ENCODE measurements at places on chromosomes 2 and 18.

DNA sequence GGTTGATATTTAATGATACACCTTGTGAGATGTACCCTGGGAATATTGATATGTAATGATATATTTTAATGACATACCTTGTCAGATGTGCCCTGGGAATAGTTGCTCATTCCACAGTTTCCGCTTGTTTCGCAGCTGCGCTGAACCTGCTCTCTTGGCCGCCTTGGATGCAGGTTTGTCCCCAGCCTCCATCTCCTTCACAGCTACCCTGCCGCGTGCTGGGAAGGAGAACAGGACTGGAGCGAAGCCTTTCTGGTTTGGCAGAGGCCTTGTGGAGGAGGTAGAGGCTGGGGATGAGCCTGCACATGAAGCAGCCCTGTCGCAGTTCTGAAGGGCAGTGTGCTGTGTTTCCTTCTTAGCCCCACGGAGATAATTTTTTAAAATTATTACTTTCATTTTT, 14.6 kb downstream of the ATG4B start:
- no peak for DNase-seq

GRCh38 chr2:145344076-145344724, 824.3 kb upstream of the ZEB2 start:
- DNase-seq = no peak

DNA sequence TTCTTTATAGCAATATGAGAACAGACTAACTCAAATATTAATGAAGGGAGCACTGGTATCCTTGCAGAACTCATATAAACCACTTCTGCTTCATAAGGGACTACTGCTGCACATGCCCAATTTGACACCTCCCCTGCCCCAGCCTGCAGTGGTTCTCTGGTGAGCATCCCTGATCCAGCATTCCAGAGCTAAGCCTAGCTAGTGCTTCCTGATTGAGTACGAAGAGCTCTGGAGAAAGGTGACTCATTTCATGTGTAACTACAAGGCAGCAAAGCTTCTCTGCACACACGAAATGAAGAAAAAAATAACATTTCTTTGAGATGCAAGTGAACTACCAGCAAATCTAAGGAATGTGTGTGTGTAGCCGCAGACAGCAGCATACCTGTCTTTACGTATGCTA, 22.8 kb upstream of the ADNP2 start:
- DNase-seq = no peak

GRCh38 chr2:218897394-218898108, 16.9 kb downstream of the WNT10A start:
- no peak for DNase-seq

GRCh38 chr2:168053676-168054075, 193.7 kb downstream of the STK39 start:
- DNase-seq = no peak

DNA sequence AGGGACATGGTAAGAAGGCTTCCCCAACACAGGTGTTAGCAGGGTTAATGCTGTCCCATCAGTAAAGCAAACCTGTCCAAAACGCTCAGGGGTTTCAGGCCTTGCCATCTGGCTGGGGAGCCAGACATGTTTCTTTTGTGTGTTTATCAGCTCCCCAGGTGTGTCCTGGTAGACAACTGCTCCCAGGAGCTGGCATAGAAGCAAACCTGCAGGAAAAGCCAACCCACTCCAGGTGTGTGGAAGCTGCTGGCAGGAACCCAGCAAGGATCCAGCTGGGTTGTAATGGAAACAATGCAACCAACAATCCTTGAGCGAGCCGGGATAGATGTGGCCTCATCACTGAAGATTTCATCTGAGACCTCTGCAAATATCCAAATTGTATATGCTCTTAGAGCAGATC, 123.1 kb downstream of the RAB3GAP1 start:
- DNase-seq = no peak

DNA sequence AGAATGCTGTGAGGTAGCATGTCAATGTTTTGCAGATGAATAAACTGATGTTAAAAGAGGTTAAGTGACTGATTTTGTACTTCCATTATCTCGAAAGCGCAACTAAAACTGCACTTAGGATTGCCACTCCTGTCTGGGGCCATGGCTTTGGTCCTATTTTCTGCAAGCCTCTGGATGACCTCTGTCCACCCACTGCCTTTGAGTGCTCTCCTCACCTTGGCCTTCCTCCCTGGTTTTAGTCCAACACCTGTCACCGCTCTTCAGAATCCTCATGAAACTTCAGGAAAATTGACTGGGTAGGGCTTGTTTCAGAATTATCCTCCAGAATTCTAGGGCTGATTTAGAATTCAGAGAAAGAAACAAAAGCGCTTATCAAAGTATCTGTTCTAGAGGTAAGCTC, 51.1 kb upstream of the HNMT start:
- no peak for DNase-seq

- DNase-seq = no peak
Observed at GRCh38 chr2:145739681-145740080, 1219.8 kb upstream of the ZEB2 start.

DNA sequence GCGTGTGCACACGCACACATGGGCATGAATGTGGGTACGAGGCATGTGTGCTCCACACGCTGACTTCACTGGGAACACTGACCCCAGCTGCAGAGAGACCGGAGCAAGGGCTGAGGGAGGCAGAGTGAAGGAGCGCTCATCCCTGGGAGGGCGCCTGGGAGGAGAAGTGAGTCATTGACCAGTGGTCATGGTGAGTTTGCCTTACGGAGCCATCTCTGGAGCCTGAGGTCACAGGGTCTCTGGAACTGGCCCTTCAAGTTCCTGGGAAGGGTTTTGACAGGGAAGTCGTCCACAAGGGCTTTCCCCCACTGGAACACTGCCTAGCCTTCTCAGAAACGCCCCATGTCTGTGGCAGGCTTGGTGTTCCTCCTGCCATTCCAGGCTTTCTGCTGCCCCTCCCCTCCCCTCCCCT, 14.3 kb upstream of the TMEM185B start:
- DNase-seq = peak; percentile 63

GRCh38 chr18:48023334-48024008, 93.0 kb upstream of the SMAD2 start:
- peak; percentile 63 for DNase-seq

- DNase-seq = peak; percentile 60
Observed at GRCh38 chr18:44149706-44150105, 531.0 kb upstream of the SETBP1 start.

DNA sequence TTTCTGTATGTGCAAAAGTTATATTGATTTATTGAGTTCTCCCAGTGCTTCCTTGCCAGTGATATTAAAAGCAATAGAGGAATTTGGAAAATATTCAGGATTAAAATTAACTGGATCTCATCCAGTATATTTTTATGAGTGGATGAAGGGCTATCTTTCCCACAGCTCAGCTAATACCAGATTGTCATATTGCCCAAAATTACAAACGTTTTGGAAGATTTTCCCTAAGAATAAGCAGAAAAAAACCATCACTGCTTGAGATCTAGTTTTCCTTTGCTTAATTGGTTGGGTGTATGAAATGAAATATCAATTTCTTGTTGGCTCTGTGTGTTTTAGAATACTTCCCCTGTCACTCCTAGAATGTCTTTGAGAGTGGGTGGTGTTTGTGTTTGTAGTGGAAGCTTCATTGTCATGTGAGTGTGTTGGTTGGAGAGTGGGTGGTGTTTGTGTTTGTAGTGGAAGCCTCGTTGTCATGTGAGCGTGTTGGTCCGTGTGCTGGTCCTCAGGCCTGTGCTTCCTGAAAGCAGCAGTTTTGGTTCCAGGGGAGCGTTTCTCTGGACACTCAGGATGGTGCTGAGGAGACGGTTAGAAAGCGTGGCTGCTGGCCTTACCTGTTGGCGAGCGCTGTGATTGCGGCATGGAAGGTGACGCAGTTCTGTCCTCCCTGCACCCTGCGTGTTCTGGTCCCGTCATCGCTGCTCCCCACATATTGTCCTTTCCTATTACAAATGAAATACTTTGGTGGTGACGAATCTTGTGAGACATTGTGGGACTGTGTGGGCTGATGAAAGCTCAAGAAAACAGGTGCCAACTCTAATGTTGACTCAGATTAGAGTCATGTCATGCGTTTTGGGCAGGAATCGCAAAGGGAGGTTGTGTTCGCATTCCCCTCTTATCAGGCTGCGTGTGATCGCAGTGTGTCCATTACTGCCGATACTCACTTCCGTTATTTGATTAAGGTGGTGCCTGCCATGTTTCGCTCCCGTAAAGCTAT, 12.4 kb downstream of the ASB1 start:
- DNase-seq = peak; percentile 90

DNA sequence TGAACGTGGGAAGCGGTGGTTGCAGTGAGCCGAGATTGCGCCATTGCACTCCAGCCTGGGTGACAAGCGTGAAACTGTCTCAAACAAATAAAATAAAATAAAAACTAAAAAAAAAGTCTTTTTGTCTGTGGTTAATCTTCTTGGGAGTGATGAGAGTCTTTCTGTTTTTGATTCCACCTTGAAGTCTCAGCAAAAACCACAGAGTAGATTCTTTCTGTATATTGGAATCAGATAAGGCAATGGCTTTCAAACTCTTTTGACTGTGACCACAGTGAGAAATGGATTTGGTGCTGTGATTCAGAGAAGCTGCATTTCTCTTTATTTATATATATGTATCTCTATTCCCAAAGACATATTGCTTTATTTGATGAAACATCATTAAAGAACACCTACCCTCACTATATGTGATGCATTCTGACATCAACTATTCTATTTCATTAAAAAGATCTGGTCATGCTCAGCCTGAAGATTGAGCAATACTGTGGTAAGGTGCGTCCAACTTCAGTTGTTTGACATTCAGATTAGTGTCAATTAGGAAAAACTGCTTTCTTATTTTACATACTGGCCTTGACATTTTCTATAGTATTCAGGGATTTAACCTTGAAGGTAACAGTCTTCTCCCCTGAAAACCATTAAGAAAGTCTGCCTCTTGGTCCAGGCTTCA, 15.6 kb downstream of the HRH4 start:
- DNase-seq = no peak

GRCh38 chr18:9683418-9684396, 24.4 kb upstream of the RAB31 start:
- DNase-seq = peak; percentile 39

DNA sequence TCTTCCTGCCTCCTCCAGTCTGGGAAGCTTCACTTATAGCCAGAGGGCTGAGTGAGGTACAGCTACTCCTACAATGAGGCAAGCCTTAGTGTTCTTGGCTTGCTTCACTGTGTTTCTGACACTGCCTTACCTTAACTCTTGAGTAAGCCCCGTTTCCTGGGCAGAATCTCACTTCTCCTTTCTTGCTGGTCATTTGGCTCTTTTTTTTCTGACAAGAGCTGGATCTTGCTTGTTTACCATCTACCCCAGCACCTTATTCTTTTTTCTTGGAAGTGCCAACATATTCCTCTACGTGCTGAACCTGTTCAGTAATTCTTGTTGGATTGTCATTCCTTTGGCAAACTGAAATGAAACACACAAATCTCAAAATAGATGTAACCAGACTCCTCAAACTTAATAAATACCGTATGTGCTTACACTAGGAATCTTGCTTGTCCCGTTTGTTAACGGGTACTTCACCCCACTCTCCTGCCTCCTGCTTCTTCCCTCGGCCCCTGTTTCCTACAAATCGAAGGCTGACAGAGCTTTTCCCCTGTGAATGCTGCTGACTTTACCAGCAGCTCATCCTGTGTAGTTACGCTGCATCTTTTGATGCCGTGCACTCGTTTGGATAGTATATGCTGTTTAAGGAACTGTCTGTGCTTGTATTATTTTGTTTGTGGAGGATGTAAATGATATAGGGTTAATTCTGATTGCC, 132.2 kb downstream of the FMNL2 start:
- DNase-seq = peak; percentile 51

DNA sequence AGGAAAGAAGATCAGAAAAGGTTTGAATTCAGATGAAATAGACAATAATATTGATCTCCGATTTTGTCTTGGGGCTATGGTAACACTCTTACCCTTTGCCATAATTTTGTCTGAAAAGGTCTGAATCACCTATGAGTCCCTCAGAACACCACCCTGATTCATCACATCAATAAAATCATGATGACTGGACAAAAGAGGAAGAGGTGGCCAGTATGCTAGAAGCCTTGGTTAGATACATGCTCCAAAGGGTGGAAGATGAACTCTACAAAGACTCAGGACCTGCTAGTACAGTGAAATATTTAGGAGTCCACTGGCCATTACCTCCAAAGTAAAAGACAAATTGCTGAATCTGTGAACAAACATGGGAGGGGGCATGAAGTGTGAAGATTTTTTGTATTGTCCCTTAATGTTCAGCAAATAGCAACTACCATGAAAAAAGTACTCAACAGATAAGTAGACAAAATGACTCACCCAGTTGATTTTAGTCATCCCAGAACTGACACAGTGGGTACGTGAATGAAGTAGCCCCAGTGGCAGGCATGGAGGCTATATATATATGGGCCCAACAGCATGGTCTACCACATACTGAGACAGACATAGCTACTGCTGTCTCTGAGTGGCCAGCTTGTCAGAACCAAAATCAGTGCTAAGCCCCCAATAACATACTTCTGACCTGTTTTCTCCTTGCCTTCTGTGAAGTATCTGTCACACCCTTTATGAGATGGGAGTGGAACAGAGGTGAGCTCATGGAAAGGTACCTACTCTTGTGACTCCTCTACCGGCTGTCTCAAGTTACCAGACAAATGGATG, 36.5 kb upstream of the GLS start:
- DNase-seq = peak; percentile 45

DNA sequence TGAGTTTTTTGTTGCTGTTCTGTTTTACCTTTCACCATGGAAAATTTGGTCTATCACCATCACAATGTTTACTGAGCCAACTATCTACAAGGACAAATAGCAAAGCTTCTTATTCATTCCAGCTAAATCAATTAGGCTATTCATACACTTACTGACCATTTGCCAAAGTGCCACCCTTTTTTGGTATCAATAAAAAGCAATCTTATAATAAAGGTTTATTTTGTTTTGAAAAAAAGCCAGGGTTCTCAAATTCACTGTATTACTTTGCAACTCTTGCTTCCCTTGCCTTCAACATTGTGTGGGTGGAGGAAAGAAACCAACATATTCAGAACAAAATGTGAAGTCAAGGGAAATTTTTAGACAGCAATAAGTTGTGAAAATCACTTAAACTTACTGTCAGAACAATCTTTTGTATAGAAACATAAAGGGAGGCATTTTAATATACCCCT, 15.3 kb downstream of the PELI1 start:
- DNase-seq = no peak

DNA sequence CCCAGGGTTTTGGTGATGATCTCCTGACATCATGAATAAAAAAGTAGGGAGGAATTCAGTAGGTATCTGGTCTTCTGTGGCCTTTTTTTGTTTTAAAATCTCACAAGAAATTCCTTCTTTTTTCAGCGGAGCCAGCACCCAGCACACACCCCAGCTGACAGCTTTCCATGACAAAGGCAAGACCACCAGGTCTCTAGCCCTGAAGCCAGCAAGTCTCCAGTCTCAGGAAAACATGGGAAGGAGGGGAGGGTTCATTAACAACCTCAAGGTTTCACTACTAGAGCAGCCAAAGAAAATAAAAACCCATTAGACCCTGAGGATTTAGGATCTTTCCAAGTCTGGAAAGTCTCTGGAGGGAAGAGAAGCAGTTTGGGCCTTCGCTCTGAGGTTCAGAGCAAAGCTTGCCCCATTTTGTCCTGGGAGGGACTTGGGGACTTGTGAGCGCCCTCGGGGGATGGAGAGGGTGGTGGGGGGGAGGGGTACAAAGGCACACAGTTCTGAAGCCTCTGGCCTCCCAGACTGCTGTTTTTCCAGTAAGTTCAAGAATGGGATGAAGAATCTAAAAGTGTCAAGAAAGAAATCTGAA, 9.0 kb downstream of the FOXI3 start:
- no peak for DNase-seq
